ENCODE measurements at places on chromosomes 3 and 15.

DNA sequence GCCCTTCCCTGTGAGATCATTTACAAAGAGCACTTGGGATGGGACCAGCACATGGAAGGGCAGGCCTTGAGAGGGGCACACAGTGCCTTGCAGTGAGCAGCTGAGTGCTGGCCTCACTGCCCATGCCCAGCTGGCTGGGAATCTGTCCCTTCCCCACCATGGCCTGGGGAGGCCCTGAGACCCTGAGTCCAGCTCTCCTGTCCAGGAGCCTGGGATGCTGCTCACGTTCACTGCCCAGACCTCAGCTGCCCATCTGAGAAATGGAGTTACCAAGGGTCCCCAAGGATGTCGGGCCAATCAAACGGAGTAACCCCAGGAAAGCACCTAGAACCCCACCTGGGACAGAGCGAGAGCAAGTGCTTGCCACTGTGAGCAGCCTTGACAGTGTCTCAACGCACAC is 35.6 kb downstream of the WNT7A start:
- no peak for DNase-seq

DNA sequence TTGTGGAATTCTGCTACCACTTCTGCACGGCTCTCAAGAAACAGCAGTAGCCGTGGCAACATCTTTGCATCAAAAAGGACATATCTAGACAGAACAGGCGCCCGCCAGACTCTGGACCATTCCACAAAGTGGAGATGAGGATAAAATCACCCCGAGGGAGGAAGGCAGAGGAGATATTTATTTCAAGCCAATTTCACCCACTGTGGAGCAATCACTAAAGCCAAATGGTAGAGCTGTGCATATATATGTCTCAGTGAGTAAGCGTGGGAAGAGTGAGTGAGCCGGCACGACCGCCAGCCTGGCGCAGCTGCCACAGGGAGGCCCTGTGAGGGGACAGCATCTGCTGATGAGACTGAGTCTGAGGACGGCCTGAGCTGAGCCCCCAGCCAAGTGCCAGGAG is 111.3 kb downstream of the MEGF11 start:
- no peak for DNase-seq

DNA sequence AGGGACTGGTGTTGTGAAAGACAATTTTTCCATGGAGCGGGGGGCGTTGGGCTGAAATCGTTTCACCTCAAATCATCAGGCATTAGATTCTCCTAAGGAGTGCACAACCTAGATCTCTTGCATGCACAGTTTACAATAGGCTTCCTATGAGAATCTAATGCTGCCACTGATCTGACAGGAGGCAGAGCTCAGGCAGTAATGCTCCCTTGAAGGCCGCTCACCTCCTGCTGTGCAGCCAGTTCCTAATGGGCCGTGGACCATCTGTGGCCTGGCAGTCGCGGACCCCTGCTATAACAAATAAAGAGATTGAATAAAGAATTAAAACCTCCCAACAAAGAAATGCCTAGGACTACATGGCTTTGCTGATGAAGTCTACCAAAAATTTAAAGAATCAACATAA is 25.3 kb upstream of the ANKRD28 start:
- no peak for DNase-seq

DNA sequence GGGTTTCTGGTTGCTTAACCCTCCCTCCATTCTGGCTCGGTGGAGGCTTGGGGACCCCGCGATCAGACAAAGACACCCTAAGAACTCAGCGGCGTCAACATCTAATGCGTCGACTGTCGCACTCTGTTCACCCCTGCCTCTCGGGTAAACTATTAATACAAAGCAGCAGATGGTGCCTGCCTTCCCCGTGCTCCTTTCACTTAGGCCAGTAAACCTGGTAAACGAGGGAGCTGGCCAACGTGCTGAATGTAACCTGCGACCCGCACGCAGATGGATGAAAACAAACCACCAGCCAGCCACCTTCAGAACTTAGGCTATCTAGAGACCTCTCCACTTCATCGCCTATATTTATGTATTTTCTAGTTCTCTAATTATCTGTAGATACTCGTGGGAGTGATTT is 848 bp upstream of the CADPS start:
- peak; percentile 24 for DNase-seq

DNA sequence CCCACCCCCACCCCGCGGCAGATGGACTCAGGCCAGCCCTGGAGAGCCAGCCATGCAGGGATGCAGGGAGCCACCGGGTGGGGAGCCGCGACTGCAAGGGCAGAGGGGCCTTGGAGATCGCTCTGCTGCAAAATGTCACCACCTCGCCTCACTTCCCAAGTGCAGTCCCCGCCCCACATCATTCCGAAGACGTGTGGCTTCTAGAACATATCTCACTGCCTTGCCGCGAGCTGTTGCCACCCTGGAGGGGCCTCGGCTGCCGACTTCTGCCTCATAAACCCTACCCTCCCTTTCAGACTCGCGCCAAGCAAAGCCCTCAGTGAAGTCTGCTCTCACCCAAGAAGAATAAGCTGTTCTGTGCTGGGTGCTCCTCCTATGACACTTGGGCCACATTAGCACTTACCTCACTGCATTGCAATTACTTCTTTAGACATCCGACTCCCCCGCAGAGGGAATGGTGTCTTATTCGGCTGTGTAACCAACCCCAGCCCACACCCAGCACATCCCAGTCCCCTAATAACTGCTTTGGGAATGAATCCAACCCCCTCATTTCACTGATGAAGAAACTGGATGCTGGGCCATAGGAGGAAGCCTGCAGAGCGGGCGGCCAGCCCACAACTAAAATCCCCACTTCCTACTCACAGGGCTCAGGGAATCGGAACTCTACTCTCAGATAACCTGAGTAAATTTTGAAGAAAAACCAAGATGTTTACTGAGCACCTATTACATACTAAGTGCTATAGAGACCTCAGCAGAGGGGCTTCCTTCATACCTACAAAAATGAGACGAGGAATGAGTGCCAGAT is 8.6 kb downstream of the TLE3 start:
- DNase-seq: peak; percentile 61

GRCh38 chr15:75112278-75112847 is 89.0 kb downstream of the PPCDC start:
- no peak for DNase-seq

GRCh38 chr3:29853841-29854397 is 573.0 kb downstream of the RBMS3 start:
- no peak for DNase-seq

DNA sequence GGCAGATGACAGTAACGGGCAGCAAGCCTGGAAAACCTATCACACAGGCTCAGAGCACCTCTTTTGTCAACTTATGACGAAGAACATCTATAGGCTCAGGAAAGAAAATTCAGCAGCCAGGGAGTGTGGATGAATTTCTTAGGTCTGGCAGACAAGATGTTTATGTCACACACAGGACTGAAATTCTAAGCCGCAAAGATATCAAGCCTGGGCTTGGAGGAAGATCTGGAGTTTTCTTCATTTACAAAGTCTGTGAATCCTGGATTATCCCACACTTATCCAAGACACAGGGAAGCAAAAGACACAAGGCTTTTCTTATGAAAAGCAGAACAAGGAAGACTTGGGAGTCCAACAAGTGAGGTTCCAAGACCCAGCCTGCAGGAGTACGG is 23.4 kb upstream of the CHCHD6 start:
- no peak for DNase-seq

GRCh38 chr3:15743587-15744009 is 54.2 kb downstream of the ANKRD28 start:
- DNase-seq: no peak

GRCh38 chr3:18018491-18019160 is 276.2 kb upstream of the TBC1D5 start:
- no peak for DNase-seq

DNA sequence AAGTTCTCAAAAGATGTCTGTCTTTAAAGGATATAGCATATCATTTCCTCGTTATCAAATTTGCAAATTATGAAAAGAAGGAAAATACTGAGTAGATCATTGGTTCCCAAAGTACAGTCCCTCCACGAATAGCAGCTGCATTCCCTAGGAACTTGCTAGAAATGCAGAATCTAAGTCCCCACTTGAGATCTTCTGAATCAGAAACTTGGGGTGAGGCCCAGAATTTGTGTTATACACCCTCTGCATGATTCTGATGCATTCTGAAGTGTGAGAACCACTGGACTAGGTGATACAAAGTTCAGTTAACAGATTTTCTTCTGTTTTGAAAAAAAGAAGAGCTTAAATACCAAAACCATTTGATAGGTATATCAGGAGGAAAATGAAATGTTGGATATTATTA is 77.1 kb downstream of the SLC25A26 start:
- peak; percentile 26 for DNase-seq

DNA sequence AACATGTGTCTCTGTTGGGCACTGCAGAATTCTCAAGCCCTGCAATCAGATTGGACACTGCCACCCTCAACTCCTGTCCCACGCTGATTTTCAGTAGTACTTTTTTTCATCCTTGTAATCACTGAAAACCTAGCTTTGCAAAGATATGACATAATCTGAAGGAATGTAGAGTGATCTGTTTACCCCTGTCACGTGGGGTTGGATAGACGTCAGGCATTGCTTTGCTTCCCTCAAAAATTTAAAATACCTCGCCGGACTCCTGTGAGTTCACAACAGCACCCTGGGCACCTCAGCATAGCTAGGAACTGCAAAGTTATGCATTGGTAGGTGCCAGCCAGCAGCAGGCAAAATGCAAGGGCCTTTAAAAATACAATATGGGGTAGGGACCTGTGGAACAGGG is 71.1 kb upstream of the OXTR start:
- DNase-seq: peak; percentile 34

DNA sequence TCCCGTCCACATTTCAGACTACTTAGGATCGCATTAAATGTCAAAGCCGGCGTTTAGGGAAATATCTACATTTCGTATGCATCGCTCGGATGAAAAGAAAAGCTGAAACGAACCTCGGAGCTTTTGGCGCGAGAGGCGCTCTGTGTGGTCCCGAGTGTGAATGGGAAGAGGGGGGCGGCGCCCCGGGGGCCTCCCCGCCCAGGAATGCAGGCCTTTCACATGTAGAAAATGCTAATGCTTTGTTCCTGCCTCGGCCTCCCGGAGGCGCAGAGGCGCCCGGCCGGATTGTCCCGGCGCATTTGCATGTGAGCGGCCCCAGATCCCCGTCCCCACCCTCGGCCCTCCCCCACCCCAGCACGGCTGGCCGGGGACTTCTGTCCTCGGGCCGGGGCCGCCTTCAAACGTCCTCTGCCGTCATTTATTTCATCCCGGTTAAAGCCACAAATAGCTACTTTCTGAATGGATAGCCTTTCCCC is 37.0 kb upstream of the TRIM71 start:
- DNase-seq: peak; percentile 45

DNA sequence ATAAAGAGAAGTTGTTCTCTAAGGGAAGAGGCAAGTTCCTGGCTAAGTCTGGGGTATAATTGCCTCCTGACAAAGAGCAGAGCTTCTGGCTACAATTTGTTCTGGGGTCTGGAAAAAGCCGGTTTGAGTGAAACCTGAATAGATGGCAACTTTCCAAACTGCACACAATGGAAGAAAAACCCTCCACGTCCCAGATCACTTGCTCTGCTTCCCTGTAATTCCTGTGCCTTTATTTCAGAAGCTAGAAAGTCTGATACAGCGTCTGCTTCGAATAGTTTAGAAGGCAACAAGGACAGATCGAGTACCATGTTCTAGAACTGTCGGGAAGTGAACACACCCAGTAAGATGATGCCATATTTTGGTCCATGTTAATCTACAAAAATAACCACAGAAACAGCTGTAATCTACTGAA is 1.6 kb upstream of the WDR82 start:
- no peak for DNase-seq

- no peak for DNase-seq
Measured at GRCh38 chr3:32945136-32945535, 6.3 kb upstream of the CCR4 start.

DNA sequence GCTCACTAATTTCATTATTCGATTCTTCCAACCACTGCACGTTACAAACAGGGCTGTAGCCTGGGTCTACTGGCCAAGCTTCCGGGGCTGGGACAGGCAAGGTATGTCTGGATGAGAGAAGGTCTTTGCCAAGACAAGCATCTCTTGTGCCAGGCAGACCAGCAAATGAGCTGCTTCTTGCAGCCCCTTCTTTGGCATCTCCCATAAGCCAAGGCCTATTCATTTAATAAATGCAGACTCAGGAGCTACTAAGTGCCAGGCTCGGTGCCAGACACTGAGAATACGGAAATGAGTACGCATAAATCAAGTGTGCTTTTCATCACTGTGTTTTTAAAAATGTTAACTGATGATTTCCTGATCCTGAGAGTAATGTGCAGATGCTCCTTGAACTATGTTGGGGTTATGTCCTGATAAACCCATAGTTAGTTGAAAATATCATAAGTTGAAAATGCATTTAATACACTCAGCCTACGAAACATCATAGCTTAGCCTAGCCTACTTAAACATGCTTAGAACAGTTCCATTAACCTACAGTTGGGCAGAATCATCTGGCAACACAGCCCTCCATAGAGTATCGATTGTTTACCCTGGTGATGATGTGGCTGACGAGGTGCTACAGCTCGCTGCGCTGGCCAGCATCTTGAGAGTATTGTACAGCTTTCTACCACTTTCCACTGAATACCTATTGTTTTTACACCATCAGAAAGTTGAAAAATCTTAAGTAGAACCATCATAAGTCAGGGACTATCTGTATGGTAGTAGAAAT is 135.0 kb upstream of the CTDSPL start:
- no peak for DNase-seq

GRCh38 chr3:26229801-26230200 is 392.8 kb upstream of the LRRC3B start:
- DNase-seq: no peak

DNA sequence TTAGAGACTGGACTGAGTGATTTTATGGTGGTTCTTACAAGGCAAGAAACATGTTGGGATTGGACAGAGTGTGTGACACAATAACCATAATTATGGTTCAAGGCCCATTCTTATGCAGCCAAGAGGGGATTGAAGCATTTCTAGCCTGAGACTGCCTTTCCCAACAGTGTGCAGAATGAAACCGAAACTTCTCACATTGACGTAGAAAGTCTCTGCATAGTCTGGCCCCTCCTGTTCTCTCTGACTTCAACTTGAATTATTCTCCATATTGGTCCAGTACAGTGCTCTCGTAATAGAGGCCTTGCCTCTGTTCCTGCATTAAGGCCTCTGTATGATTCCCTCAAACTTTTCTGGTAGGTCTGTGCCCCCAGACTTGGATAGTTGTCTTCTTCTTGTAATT is 138.3 kb downstream of the DIPK2A start:
- DNase-seq: no peak

DNA sequence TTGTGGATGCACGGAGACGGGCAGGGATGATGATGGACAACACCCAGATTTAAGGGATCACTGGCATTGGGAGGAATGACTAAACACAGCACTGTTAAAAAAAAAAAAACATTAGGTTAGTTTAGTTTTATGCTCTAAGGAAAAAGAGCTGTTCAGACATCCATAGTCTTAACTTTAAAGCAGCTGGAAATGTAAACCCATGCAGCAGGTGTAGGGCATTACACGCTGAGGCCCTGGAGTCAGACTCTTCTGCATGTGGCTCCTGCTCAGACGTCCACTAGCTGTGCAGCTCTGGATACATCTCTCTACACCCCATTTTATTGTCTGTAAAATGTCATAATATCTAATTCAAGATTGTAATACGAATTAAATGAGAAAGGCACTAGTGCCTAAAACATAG is 191.8 kb upstream of the RASGRP1 start:
- no peak for DNase-seq

GRCh38 chr15:64847876-64848716 is 6.4 kb downstream of the PLEKHO2 start:
- DNase-seq: no peak

Data from AG08396 (cell line).